ENCODE measurements at places on chromosomes 3 and 15. TPM values are rescaled to one million over a fixed set of nuclear protein-coding genes. Genes with fewer than 3 reads are reported as not detected.

SERPINI2 gene
- not detected for total RNA-seq

KCNMB3 gene
- 0.17 TPM for total RNA-seq

HYAL1 gene
- total RNA-seq = not detected

ZNF501 gene
- total RNA-seq = 2.6 TPM

XIRP1 gene
- total RNA-seq = 1.3 TPM

DUOXA2 gene
- total RNA-seq = not detected

SST gene
- not detected for total RNA-seq

RLBP1 gene
- total RNA-seq = not detected

CKMT1A gene
- total RNA-seq = 0.41 TPM

SPINK8 gene
- not detected for total RNA-seq

SCAANT1 gene
- not detected for total RNA-seq

PLA2G4E gene
- total RNA-seq = not detected

PLD1 gene
- total RNA-seq = 1.4 TPM

ANKRD63 gene
- total RNA-seq = not detected

THUMPD3 gene
- 60.6 TPM for total RNA-seq

ZMYND10 gene
- 0.94 TPM for total RNA-seq

LRRC3B gene
- not detected for total RNA-seq

SLC6A1 gene
- total RNA-seq = not detected

- no peaks in the 10 kb centered on the region for H3K36me3 ChIP-seq
- peaks cover 41% of the 10 kb centered on the region for H3K27me3 ChIP-seq
- H3K4me3 ChIP-seq = no peak overlapping the region
- H3K4me1 ChIP-seq = peaks cover 2% of the 10 kb centered on the region
Measured at GRCh38 chr3:46890132-46890531, 12.6 kb downstream of the PTH1R start.

- no peak overlapping the region for H3K4me3 ChIP-seq
- no peak overlapping the region for H3K27ac ChIP-seq
- H3K27me3 ChIP-seq = peaks cover 9% of the 10 kb centered on the region
Measured at GRCh38 chr3:194936659-194937058, 251.0 kb downstream of the FAM43A start.

DNA sequence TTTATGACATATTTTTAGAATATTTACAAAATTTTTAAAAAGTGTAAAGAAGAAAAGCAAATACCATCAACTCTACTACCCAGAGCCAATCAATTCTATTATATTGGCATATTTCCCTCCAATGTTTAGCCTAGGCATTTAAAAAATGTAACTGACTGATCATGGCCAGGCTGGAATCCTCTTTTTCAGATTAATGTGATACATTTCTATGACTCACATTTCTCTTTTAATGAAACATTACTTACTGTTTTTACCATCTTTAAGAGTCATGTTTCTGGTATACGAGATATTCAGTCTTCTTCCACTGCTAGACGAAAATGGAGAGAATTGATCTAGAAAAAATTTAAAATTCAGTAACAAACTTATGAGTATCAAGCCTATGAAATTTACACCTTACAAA is 53.4 kb upstream of the DCUN1D1 start:
- no peak overlapping the region for H3K4me3 ChIP-seq
- H3K27ac ChIP-seq = no peak overlapping the region
- no peaks in the 10 kb centered on the region for H3K4me1 ChIP-seq
- no peaks in the 10 kb centered on the region for H3K27me3 ChIP-seq
- no peak for DNase-seq

DNA sequence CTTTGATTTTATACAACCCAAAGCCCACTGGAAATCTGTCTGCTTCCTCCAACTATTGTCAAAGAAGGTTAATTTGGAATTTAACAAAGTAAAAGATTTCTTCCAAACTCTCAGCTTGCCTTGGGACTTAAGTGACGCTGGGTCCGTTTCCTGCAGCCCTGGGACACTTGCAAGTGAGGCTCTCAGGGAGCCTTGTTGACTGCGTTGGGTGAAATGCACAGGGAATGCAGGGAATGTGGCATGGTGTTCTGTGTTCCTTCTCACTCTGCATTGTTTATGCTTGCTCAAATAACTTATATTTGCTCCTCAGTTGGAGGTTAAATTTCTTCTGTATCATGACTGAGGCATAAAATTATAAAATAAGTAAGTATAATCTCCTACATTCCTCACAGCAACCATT is 60.9 kb upstream of the TJP1 start:
- H3K4me3 ChIP-seq = no peak overlapping the region
- no peak for DNase-seq
- H3K27ac ChIP-seq = no peak overlapping the region
- no peaks in the 10 kb centered on the region for H3K36me3 ChIP-seq

DNA sequence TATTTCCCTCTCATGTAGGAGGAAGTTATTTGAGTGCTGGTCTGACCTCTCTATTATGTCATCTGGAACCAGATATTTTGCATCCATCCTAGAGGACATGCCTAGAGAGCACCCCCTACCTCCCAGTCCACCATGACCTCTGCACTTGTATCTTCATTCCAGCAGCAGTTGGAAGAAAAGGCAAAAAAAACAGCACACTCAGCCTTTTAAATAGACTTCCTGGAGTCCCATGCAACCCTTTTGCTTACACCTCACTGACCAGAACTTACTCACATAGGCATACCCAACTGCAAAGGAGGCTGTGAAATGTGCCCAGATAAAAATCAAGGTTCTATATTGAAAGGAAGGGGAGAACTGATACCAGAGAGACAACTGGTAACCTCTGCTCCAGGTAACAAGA is 92.3 kb upstream of the FHIT start:
- no peaks in the 10 kb centered on the region for H3K36me3 ChIP-seq
- no peaks in the 10 kb centered on the region for H3K4me1 ChIP-seq
- peaks cover 2% of the 10 kb centered on the region for H3K27me3 ChIP-seq
- H3K27ac ChIP-seq = no peak overlapping the region

GRCh38 chr3:189590223-189590622 is 41.0 kb upstream of the TP63 start:
- H3K36me3 ChIP-seq = peaks cover 2% of the 10 kb centered on the region
- no peak for DNase-seq
- peaks cover 13% of the 10 kb centered on the region for H3K4me1 ChIP-seq
- H3K4me3 ChIP-seq = no peak overlapping the region
- H3K27ac ChIP-seq = no peak overlapping the region
- H3K27me3 ChIP-seq = peaks cover under 1% of the 10 kb centered on the region

DNA sequence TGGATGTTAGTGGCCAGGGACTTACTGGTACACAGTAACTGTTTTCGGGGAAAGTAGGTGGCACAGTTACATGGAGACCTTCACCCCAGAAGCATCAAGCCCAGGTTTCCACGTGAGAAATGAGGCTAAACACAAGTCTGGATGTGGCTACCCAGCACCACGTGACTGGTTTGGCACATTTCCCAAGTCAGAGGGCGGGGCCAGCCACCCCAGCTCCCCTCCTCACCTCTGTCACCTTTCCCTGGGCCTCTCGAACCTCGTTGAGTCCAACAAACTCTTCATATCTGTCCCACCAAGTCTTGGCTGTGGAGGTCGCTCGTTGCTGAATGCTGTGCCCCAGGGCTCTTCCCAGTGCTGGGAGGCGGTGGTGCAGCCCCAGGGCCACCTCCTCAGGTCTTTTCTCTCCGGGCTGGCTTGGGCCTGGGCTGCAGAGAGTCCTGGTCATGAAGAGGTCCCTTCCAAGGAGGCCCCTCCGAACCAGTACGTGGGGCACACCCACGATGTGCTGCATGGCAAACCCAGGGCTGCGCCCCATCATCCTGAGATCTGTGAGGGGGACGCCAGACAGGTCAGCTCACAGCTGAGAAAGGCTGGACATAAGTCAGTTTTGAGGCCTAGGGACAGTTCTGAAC is 4.8 kb upstream of the PLXNB1 start:
- DNase-seq = no peak
- no peaks in the 10 kb centered on the region for H3K27me3 ChIP-seq
- H3K4me1 ChIP-seq = peaks cover 17% of the 10 kb centered on the region
- no peak overlapping the region for H3K4me3 ChIP-seq
- peaks cover 4% of the 10 kb centered on the region for H3K36me3 ChIP-seq
- no peak overlapping the region for H3K27ac ChIP-seq

- H3K4me3 ChIP-seq = no peak overlapping the region
- H3K36me3 ChIP-seq = peaks cover 3% of the 10 kb centered on the region
- H3K27ac ChIP-seq = peak overlapping the region; percentile 59
- H3K27me3 ChIP-seq = peaks cover 18% of the 10 kb centered on the region
- H3K4me1 ChIP-seq = peaks cover 54% of the 10 kb centered on the region
- DNase-seq = peak; percentile 87
Measured at GRCh38 chr3:10366651-10367101, 45.8 kb upstream of the SEC13 start.

- peaks cover 23% of the 10 kb centered on the region for H3K27me3 ChIP-seq
- peak; percentile 10 for DNase-seq
- no peak overlapping the region for H3K4me3 ChIP-seq
- no peaks in the 10 kb centered on the region for H3K36me3 ChIP-seq
Measured at GRCh38 chr15:61404567-61404966, 175.5 kb upstream of the RORA start.

DNA sequence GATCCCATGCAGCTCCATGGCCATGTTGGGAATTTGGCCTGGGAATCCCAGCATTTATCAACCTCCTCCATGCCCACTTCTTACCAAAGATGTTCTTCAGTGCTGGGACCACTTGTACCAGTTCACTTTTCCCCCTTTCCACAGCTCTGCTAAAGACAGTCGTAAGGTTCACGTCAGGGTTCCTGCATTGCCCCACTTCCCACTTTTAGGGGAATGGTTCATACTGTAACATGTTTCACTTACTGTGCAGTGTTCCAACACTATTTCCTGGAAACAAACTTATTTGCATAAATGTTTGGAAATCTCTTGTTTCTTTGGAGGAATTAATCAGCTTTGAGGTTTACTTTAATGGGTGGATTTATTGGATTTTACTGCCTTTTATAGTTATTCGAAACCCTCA is 17.0 kb downstream of the APH1B start:
- no peak overlapping the region for H3K4me3 ChIP-seq
- H3K27me3 ChIP-seq = no peaks in the 10 kb centered on the region
- H3K27ac ChIP-seq = no peak overlapping the region
- no peak for DNase-seq

DNA sequence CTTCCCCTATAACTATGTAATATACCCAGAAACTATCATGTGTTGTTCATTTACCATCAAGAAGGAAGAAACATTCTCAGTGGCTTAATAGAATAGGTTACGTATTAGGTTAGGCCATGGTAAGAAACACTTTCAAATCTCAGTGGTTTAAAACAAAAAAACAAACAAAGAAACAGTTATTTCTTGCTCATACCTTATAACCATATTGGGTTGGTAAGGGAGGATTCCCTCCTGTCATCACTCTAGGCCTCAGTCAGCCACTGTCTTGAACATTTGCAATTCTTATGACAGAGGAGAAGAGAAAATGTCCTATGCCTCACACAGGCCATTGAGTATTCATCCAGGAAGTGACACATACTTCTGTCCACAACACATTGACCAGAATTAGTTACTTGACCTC is 727.7 kb upstream of the NECTIN3 start:
- no peaks in the 10 kb centered on the region for H3K27me3 ChIP-seq
- H3K27ac ChIP-seq = no peak overlapping the region
- DNase-seq = no peak
- H3K4me1 ChIP-seq = no peaks in the 10 kb centered on the region
- no peak overlapping the region for H3K4me3 ChIP-seq
- no peaks in the 10 kb centered on the region for H3K36me3 ChIP-seq

GRCh38 chr3:186965141-186965879 is 35.0 kb downstream of the ST6GAL1 start:
- peaks cover 43% of the 10 kb centered on the region for H3K36me3 ChIP-seq
- H3K4me1 ChIP-seq = peaks cover 68% of the 10 kb centered on the region
- H3K4me3 ChIP-seq = no peak overlapping the region
- peak; percentile 34 for DNase-seq

GRCh38 chr15:50943638-50944037 is 35.2 kb downstream of the AP4E1 start:
- no peak overlapping the region for H3K4me3 ChIP-seq
- DNase-seq = no peak
- H3K27me3 ChIP-seq = no peaks in the 10 kb centered on the region
- peaks cover 29% of the 10 kb centered on the region for H3K36me3 ChIP-seq
- H3K4me1 ChIP-seq = no peaks in the 10 kb centered on the region

- no peak overlapping the region for H3K4me3 ChIP-seq
- no peaks in the 10 kb centered on the region for H3K4me1 ChIP-seq
- no peak overlapping the region for H3K27ac ChIP-seq
Measured at GRCh38 chr15:61141497-61142125, 87.5 kb downstream of the RORA start.

DNA sequence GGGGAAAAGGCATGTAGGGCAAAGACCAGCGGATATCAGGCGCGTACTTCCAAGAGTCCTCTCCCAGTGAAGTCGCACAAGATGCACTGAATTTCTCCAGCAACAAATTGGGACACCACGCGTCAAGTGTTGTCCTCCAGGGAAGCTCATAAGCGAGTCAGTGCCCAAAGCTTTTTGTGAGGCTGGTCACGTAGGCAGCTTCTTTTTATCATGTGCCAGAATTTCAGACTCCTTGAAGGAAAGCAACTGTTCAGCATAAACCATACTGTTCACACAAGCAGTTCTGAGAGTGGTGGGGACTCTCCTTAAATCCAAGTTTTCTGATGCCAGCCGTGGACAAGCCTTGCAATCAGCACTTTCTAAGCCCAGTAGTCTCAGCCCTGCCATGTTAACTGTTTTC is 10.1 kb upstream of the FSTL1 start:
- no peak overlapping the region for H3K4me3 ChIP-seq
- DNase-seq = no peak
- H3K27ac ChIP-seq = no peak overlapping the region
- peaks cover 8% of the 10 kb centered on the region for H3K27me3 ChIP-seq

GRCh38 chr3:63351159-63352007 is 73.3 kb downstream of the SYNPR start:
- no peaks in the 10 kb centered on the region for H3K4me1 ChIP-seq
- peaks cover 22% of the 10 kb centered on the region for H3K27me3 ChIP-seq
- H3K36me3 ChIP-seq = no peaks in the 10 kb centered on the region
- H3K27ac ChIP-seq = no peak overlapping the region

DNA sequence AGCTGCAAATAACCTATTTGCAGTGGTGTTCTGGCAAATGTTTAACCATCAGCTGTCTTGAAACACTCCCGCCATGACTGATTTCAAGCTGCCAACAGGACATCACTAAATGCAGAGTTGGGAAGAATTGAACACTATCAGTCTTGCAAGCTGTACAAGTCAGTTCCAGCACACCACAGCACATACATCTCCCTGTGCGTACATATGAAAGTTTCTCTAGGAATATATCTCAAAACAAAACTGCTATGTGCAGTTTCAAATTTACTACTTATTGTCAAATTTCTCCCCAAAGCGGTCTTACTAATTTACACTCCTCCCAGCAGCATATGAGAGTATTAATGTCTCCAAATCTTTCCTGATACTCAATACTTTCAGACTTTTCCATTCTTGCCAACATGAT is 30.4 kb upstream of the CORO2B start:
- no peak for DNase-seq
- H3K36me3 ChIP-seq = no peaks in the 10 kb centered on the region
- peaks cover 6% of the 10 kb centered on the region for H3K4me1 ChIP-seq
- H3K4me3 ChIP-seq = no peak overlapping the region

GRCh38 chr3:27986234-27986879 is 255.1 kb upstream of the CMC1 start:
- H3K27me3 ChIP-seq = no peaks in the 10 kb centered on the region
- H3K36me3 ChIP-seq = no peaks in the 10 kb centered on the region
- H3K27ac ChIP-seq = no peak overlapping the region
- no peak for DNase-seq
- H3K4me1 ChIP-seq = no peaks in the 10 kb centered on the region

All from activated CD4-positive, alpha-beta memory T cell treated with anti-CD3 and anti-CD28 coated beads for 36 hours (primary cell).